ENCODE measurements at places on chromosomes 3 and 15.

GRCh38 chr15:39365161-39365560, 215.7 kb upstream of the THBS1 start:
- DNase-seq = no peak

DNA sequence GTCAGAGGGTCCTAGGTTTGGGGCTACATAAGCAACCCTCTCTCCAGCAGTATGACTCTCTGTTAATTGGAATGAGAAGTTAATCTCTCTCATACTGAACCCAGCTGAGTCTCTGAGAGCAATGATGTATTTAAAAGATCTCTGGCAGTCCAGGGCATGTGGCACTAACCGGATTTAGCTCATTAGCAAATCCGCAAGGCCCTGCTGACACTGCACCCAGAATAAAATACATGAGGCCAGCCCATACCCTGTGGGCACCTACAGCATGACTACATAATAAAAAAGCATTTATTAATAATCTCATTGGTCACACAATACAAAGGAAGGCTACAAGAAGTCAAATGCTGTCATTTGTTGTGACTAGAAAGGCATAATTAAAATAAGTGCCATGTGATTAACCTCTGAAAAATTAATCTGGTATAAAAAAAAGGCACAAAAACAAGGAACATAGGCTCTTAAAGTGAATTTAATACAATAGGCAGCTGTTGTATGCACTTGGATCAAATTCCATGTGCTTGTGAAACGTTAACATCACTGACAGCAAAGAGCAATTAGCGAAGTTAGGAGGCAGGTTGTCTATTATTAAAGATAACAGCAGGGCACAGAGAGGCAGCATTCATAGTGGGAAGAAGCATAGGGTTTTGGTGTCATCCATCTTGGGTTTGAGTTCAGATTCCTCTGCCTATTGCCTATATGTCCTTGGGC, 381.2 kb downstream of the WDR72 start:
- DNase-seq = no peak

DNA sequence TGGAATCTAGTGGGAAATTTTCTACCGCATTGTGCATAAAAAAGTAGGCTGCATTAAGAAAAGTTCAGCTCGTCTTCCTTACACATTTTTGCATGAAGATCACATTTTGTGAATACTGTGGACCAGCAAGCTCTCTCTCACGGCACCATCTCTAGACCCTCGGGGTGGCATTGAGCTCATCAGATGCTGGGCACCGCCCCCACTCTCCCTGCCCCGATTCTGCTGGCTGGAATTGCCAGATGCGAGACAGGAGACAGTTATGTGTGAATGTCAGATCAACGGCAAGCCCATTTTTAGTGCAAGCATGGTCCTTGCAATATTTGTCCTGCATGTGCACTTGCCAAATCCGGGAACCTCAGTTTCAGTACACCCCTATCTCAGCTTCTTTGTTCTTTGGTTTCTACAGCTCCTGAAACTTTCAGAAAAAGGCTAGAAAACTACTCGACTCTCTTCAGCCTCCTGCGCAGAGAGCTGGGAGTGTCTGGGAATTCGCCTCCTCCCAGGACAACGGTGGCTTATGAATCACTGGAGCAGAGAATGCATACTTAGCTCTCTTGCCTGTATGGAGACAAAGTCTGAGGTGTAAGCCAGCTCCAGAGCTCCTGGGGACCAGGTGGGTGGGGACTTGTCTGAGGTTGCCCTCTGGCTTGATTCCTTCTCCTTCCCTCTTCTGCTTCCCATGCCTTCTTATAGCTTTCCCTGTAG, 285.2 kb upstream of the ATP10A start:
- no peak for DNase-seq

DNA sequence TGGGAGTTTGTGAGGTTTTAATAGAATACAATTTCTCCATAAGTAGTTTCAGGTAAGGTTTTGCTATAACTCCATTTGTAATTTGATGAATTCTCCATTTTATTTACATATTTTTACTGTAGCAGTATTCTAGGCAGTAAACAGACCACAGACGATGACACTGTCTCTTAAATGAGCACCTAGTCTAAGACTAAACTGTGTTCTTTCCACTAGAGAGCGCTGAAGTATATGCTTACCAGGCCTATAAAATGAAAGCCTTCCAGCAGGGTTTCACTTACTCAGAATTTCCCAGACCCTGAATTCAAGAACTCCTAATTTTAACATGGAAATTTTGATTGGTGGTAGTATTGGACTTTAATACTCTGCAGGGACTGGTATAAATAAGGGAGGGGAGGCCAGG, 41.6 kb downstream of the POLG start:
- no peak for DNase-seq

- DNase-seq = no peak
Observed at GRCh38 chr3:182671541-182671940, 121.8 kb upstream of the ATP11B start.

DNA sequence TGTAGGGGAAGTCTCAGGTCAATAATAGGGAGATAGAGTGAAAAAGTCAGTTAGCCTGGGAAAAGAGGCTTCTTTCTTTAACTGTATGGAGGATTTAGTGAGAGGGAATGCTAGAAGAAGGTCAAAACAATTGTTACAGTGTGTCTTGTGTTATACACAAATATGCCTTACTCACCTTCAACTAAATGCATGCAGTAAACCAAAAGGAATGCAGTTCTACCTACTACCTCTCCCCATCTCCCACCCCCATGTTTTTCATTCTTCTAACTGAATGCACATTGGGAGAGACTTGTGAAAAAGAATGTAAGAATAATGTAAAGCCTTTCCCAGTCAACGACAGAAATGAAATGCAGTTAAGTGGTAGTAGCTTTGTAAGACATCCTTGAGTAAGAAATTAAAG, 33.8 kb downstream of the CCDC66 start:
- no peak for DNase-seq

- DNase-seq = peak; percentile 83
Observed at GRCh38 chr3:20041197-20041780, 1.0 kb downstream of the KAT2B start.

All from nephron progenitor cell (in vitro differentiated cells).